Activated T-cell treated with anti-CD3 and anti-CD28 coated beads, Interleukin-2, amount 50 U/mL, for 24 hours (primary cell): ENCODE measurements at places on chromosomes 2 and 18.

DNA sequence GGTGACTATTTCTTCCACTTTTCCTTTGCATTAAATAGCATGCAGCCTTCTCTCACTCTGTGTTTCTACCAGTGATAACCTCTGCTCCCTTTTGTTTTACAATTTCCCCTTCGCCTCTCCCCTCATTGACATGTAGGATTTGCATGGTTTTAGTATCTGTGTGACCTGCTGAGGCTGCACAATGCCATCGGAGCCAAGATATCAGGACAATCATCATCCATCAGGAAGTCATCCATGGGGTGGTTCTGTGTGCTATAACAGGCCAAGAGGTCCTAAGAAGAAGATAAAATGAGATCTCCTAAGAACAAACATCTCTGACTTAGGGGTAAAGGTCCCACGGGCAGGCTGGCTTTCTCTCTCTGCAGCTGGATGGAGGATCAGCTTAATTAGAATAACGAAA lies 65.6 kb downstream of the EHD3 start:
- no peak for DNase-seq

- no peak for DNase-seq
Measured at GRCh38 chr2:221443645-221444044, 128.5 kb downstream of the EPHA4 start.

GRCh38 chr18:32879497-32879896 lies 106.7 kb upstream of the KLHL14 start:
- no peak for DNase-seq

DNA sequence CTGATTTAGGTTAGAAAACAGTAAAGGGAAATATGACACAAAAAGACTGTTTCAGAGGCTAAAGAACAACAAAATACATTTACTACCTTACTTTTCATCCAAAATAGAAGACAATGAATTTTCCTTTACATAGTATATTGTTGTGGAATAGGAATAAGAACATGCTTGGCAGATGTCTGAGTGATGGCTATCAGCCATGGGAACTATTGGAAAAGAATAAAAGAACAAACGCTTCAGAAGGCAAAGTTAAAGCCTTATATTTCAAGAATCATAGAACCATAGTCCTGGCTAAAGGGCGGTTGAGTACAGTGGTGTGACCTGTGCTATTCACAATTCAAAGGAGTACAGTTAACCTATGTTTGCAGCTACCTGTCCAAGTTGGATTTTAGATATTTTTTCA lies 73.9 kb upstream of the NRXN1 start:
- no peak for DNase-seq

- DNase-seq: no peak
Measured at GRCh38 chr18:22606563-22607283, 189.0 kb upstream of the CTAGE1 start.

DNA sequence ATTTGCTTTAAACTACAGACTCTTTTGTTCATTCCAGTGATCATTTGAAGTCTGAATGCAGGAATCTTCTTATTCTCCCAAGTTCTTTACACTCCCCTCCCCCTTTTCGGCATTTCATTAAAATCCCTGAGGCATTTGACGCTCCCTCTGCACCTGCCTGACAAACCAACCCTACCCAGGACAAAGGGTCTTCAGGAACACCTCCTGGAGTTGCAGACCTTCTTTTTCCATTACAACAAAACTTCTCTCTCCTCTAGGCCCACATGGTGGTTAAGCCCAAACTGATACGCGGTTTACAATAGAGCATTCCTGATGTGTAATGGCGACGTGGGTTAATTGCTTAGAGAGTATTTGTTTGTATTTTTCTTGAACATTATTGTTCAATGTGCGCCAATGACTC lies 367.4 kb downstream of the FBXO15 start:
- no peak for DNase-seq

DNA sequence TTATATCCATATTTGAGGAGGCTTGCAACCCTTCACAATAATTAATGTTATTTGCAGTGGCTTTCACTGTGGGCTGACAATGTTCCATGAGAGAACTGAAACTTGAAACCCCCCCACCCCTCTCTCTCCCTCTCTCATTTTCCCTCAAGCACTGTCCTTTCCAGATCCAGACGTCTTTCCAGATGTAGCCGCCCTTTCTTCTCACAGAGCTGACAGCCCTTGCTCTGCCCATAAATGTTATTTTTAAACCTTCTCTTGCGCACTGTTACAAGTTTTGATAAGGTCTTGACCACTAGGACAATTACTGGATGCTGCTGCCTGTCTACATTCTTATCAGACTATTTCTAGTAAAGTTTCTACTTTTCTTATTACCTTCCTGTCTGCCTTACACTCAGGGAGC lies 91.4 kb upstream of the LINC00305 start:
- DNase-seq: no peak

- DNase-seq: no peak
Measured at GRCh38 chr2:85827879-85828569, 60.8 kb downstream of the ST3GAL5 start.

GRCh38 chr2:192407692-192408091 lies 213.0 kb upstream of the TMEFF2 start:
- no peak for DNase-seq

- DNase-seq: peak; percentile 39
Measured at GRCh38 chr2:161418715-161419637, 2.9 kb downstream of the TBR1 start.

GRCh38 chr2:75142081-75142480 lies 57.2 kb downstream of the TACR1 start:
- DNase-seq: no peak

DNA sequence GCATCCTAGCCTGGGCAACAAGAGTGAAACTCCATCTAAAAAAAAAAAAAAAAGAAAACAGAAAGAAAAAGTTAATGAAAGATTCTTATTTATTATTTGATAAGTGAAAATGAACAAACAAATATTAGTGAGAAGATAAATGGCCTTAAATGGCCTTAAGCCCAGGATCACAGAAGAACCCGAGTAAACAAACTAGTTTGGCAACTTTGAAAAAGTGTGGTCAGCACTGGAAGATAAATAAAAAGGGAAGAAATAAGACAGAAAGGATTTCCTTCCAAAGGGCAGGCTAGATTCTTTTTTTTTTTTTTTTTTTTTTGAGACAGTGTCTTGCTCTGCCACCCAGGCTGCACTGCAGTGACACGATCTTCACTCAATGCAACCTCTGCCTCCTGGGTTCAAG lies 692.4 kb downstream of the CPS1 start:
- DNase-seq: no peak

DNA sequence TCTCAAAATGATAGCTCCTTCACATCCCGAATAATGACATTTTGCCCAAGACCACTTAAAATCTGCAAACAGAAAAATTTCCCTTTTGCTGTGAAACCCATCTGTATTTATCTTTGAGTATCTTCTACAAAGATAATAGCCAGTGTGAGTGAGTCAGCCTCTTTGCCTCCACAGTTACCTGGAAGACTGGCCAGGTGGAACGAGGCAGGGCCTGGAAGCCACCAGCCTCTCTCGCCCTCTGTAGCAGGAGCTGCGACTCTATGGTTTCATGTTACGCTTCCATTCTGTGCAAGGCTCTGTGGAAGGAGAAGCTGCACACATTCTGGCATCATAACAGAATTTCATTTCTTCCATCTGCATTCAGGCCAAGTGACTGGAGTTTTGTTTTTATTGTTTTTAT lies 9.5 kb downstream of the ELP2 start:
- DNase-seq: no peak

GRCh38 chr2:228707846-228708245 lies 526.4 kb upstream of the SPHKAP start:
- no peak for DNase-seq

DNA sequence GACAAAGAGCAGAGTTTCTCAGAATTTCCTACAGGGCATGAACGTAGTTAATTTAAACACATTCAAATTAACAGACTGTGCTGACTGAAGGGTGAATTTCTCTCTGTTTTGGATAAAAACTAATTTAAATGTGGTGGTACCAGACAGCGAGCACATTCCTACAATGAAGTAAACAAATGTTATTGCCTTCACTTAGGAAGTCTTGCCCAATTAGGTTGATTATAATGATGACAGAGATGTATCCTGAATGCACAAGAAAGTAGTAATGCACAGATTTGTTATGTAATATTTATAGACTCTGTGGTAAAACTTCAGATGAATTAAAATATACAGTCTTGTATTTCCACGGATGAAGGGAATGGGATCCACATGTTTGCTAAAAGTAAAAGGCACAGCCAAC lies 507.2 kb downstream of the EPHA4 start:
- no peak for DNase-seq

GRCh38 chr2:42848265-42848664 lies 55.9 kb upstream of the HAAO start:
- DNase-seq: no peak
